ENCODE measurements at places on chromosomes 6 and 20. TPM values are rescaled to one million over a fixed set of nuclear protein-coding genes. Genes with fewer than 3 reads are reported as not detected.

GRCh38 chr20:20668639-20669038 lies 43.8 kb downstream of the RALGAPA2 start:
- DNase-seq, result peak; percentile 6

The COL11A2 gene
- 0.52 TPM for total RNA-seq

The ZC2HC1B gene
- not detected for total RNA-seq

DNA sequence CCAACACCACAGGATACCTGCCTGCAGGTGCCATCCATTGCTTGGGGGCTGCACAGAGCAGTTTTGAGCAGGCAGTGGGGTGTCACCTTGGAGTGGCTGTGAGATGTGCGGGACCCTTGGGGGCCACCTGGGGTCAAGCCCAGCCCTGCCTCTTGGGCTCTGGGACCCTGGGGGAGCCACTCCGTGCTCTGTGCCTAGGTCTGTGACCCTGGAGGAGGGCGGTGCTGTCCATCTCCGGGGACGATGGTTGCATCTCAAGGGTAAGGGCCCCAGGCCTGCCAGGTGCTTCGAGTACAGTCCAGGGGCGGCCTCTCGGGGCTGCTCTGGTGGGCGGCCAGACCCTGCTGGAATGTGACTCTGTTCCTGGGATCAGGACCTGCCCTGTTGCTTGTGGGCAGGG lies 8.7 kb upstream of the GATA5 start:
- no peak for DNase-seq

DNA sequence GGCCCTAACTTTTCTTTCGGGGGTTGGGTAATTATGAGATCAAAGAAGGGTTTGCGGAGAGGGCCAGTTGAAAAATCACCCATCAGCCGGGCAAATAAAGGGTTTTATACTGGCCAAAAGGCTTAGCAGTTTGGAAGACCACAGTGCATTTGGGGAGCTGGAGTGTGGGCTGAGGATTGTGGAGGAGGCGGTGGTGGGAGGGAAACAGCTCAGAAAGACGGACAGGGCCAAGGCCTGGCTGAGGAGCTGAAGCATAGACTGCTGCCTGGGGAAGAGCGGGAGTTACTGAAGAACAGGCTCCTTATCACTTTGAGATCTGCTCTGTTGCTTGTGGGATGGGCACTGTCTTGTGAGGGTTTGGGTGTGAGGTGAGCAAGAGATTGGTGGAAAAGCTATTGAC lies 144.2 kb downstream of the CARMIL1 start:
- no peak for DNase-seq

The RHAG gene
- total RNA-seq, result not detected

The LCA5 gene
- total RNA-seq, result 1.1 TPM

DNA sequence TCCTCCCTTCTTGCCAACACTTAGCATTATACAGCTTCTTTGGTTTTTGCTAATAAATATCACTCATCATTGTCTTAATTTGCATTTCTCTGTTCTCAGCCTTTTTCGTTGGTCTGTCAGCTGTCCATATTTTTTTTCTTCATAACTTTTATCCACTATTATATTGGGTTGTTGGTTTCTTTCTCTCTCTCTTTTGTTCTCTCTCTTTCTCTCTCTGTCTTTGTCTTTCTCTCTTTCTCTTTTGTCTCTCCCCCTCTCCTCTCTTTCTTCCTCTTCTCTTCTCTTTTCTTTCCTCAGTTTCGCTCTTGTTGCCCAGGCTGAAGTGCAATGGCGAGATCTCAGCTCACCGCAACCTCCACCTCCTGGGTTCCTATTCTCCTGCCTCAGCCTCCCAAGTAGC lies 36.5 kb downstream of the JARID2 start:
- no peak for DNase-seq

The CASS4 gene
- total RNA-seq, result 1.0 TPM

DNA sequence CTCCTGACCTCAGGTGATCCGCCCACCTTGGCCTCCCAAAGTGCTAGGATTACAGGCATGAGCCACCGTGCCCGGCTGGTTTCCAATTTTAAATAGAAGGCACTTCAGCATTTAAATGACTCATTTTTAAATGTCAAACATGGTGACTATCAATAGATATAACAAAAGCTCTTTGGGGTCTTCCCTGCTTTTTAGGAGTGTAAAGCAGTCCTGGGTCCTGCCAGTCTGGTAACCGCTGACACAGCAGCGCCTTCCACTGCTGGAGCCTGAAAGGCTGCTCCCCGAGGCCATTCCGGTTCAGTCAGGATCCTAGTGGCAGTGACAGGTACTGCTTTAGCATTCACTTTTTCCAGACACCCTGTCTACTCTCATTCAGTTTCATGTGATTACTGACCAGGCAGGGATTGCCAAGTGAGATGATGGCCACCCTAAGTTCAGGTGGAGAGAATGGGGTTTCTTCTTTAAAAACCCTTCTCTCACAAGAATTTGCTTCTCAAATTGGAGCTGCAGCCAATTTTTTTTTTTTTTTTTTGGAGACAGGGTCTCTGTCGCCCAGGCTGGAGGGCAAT lies 5.1 kb downstream of the DIDO1 start:
- no peak for DNase-seq

The MOCS1 gene
- 22.0 TPM for total RNA-seq

- DNase-seq, result no peak
Measured at GRCh38 chr20:1165941-1166340, 18.8 kb downstream of the TMEM74B start.

- DNase-seq, result peak; percentile 13
Measured at GRCh38 chr6:107786179-107786578, 37.9 kb downstream of the SCML4 start.

DNA sequence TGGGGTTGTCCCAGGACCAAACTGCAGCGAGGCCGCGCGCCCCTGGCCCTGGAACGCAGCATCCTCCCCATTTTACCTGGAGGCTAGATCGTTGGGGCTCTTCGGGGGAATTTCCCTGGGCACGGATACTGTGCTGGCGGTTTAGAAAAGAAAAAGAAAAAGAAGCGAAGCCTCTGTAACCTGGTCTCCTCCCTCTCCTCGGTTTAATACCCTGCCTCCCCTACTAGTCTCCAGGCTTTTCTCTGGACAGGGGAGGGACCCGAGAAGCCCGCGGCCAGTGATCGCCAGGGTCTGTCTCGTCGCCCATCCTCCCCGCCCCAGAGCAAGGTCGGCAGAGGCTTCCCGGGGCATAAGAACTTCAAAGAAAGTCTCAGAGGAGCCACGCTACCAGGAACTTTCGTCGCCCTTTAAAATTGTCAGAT lies 6.1 kb upstream of the LAMP5 start:
- DNase-seq, result no peak

DNA sequence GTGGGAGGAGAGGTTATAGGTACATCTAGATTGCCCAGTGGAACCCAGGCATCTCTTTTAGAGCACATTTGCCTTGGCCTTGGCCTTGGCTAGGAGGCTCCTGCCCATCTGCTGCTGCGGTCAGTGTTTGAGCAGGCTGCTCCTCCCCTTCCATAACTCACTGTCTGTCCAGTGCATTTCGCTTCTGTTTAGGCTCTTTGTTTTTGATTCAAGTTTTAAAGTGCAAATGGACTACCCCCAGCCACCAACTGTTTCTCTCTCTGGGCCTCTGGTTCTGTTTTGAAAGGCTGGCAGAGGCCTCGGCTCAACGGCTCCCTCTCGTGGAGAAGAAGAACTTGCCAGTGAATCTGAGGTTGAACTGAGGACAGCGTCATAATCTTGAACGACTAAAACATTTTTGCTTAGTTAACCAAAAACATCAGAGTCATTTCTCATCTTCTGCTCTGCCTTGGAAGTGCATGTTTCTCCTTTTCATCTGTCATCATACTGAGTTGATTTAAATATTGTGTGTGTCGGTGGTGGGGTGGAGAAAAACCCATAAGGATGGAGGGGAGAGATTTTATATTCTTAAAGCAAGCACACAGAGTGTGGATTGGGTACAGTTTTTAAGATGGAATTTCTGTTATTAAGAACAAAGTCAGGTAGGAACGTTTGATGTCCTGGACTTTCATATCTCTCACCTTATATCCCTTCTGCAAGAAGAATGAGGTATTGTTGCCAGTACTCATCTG lies 171.4 kb downstream of the DTNBP1 start:
- peak; percentile 83 for DNase-seq

- DNase-seq, result peak; percentile 74
Measured at GRCh38 chr6:28880894-28881780, 42.6 kb downstream of the TRIM27 start.

GRCh38 chr6:112289038-112289566 lies 34.7 kb upstream of the LAMA4 start:
- DNase-seq, result peak; percentile 43

- DNase-seq, result no peak
Measured at GRCh38 chr20:278607-279571, 11.7 kb downstream of the C20orf96 start.

DNA sequence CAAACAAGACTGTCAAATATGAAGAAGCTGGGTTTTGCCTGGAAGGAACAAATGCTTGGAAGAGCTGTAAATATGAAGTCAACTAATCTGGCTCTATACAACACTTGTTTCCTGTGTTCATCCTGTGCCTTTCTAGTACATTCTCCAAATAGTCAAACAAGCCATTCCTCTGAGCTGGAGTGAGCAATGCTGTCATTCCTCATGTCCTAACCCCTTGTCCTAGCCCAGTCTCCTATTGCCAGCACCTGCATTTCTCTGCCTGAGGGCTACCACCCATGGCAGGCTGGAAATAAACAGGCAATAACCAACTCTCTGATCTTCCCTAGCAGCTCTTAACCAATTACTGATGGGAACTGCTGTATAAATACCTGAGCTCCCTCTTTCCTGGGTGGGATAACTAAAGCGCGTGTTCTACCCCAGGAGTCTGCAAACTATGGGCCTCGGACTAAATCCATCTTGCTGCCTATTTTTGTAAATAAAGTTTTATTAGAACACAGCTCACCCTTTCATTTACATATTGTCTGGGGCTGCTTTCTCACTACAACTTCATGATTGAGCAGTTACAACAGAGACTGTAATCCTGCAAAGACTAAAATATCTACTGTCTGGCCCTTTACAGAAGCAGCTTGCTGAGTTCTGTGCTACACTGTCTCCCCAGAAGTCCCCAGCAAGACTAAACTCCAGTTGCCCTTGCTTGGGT lies 13.4 kb downstream of the RIMS4 start:
- no peak for DNase-seq

GRCh38 chr6:7108964-7109836 lies 1.4 kb downstream of the RREB1 start:
- DNase-seq, result peak; percentile 70

The C6orf15 gene
- total RNA-seq, result not detected

The CD109 gene
- 1.7 TPM for total RNA-seq

The THEMIS gene
- total RNA-seq, result 2.0 TPM

- no peak for DNase-seq
Measured at GRCh38 chr20:58711266-58712051, 18.9 kb downstream of the NPEPL1 start.

The SMIM26 gene
- total RNA-seq, result 70.1 TPM

The ZBTB46 gene
- total RNA-seq, result 5.7 TPM

Measured in mucosa of descending colon (tissue), 3 donors.